ENCODE measurements at places on chromosomes 13 and 19.
A peak's percentile ranks its signal among the peaks of the same experiment; 100 is the strongest.

DNA sequence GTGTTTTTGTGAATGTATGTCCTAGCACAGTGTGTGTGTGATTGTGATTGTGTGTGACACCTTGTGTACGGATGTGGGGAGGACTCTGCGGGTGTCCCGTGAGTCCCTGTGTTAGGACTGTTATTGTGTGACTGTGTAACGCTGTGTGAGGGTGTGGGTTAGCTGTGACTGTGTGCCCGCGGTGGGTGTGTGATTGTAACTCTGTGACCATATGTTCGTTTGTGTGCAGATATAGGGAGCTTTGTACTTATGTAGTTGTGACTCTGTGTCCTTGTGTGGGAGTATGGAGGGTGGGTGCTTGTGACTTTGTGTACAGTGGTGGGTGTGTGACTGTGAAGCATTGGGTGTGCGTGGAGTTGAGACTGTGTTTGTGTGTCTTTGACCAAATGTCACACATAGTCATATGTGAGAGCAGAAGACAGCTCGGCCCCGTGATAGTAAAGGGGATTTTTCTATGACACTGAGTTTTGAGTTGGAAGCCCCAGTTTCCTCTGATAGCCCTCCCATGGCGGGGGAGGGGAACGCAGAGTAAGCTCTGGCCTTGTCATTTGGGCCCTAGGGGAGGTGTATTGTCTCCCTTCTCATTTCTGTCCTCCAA lies 949 bp upstream of the ZNF260 start:
- DNase-seq: no peak

DNA sequence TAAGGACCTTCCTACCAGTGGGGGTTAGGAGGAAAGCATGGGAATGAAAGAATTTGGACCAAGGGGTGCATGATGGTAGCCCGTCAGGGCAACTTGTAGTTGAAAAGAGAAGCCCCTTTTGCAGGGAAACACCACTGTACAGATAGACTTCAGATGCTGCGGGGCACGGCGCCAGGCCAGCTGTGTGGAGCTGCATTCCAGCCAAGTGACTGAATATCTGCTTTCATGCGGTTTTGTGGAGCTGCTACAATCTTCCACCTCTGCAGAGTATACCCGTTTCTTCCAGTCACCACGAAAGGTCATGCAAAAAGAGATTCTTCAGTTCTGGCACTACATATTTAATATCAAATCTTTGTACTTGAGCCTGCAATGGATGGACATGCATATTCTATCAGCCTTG lies 104.7 kb downstream of the RGCC start:
- peak; percentile 93 for DNase-seq

GRCh38 chr13:91946498-91947070 lies 548.2 kb downstream of the GPC5 start:
- no peak for DNase-seq

GRCh38 chr19:47324502-47324901 lies 7.5 kb upstream of the C5AR2 start:
- peak; percentile 32 for DNase-seq

- no peak for DNase-seq
Measured at GRCh38 chr13:76454991-76455390, 431.2 kb downstream of the KCTD12 start.

DNA sequence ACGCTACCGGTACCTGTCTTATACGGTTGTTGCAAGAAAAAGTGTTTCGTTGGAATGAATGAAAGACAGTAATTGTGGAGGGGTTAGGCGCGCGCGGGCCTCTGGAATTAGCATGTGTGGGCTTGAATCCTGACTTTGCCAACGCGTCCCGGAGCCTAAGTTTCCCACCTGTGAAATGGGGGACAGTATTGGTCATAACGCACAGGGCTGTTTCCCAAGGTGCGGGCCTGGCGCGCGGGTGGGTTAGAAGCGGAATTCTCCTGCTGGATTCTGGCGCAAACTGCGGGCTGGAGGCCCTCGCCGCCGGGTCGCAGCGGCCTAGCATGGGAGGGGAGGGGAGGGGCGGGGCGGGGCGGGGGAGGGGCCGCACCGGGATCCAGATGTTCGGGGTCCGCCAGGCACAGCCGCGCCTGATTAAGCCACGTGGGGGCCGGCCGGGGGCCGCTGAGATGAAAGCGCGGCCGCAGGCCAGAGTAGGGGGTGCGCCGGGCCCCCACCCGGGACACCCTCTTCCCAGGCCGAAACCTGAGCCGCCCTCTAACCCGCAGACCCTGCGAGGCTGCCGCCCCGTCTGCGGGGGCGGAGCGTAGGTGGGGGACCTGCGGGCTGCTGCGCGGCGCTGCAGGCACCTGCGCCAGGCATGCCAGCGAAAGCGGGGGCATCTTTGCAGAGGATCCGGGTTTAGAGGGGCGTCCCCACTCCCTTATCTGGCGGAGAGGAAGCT lies 1.2 kb upstream of the TMEM59L start:
- no peak for DNase-seq

GRCh38 chr13:37546087-37546486 lies 52.5 kb downstream of the POSTN start:
- DNase-seq: no peak

DNA sequence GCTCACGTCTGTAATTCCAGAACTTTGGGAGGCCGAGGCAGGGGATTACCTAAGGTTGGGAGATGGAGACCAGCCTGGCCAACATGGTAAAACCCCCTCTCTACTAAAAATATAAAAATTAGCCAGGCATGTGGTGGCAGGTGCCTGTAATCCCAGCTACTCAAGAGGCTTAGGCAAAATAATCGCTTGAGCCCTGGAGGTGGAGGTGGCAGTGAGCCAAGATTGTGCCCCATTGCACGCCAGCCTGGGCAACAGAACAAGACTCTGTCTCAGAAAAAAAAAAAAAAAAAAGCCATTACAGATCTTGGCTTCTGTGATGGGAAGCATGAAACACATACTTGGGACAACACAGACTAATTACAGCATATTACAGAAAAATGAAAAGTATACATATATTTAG lies 1404.5 kb upstream of the SPRY2 start:
- no peak for DNase-seq

- no peak for DNase-seq
Measured at GRCh38 chr19:18832306-18833140, 764 bp downstream of the UPF1 start.

DNA sequence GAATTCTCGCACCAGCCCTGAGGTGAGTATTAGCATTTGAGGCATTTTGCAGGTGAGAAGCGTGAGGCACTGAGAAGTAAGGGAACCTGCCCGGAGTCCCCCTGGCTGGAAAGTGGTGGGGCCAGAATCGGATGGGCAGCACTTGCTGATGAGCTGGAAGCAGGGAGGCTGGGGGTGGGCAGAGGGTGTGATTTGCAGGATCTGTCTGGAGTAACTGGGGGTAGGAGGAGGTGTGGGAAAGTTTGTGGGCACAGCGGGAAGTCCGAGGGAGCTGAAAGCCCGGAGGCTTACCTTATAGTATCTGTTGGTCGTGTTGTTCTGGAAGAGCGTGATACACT lies 20.1 kb downstream of the PRKD2 start:
- DNase-seq: no peak
